ENCODE measurements at places on chromosomes 2 and 18.

DNA sequence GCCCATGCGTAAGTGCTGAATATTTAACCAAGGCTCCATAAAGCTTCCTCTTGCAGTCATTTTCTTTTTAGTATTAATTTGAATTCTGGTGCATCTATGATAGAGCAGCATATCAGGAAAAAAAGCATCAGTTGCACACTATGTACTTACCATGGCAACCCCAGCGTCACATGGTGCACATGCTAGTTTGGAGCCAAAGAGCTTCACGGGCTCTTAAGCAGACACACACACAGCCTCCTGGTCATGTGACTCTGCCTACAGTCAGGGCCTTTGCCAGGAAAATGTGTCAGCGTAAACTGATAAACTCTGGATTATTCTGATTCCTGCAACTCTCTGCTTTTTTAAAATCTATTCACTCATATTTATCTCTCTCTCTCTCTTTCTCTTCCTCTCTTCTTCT is 30.2 kb downstream of the NYAP2 start:
- DNase-seq = no peak

DNA sequence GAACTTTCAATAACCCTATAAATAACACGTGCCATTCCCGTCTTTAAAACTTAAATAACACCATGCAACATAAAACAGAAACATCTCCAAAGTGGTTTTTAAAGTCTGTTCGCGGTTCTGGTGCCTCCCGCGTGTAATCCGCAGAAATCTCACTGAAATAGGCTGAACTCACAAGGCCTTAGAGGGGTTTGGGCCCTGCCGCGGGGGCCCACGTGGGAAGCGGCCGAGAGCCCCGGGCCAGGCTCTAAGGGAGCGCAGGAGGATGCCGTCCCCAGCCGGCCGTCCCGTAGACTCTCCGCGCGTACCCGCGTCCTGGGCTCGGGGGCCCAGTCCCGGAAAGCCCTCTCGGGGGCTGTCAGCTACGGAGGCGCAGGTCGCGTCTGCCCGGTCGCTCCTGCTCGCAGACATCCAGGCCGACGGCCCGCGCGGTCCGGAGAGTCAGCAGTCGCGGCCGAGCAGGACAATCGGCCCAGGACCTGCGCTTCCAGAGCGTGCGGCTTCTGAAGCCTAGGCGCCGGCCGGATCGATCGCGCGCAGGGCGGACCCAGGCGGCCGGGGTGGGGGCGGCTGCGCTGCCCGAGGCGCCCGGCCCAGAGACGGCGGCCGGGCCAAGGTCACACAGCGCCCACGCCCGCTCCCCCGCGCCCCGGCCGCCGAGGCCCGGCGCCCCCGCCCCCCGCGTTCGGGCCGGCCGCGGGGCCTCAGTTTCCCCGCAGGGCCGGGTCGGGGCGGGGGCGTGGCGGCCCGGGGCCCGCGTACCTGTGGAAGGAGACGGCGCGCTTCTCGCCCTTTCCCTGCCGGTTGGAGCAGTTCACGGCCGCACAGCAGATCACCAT is 558 bp downstream of the THAP4 start:
- DNase-seq = peak; percentile 17

DNA sequence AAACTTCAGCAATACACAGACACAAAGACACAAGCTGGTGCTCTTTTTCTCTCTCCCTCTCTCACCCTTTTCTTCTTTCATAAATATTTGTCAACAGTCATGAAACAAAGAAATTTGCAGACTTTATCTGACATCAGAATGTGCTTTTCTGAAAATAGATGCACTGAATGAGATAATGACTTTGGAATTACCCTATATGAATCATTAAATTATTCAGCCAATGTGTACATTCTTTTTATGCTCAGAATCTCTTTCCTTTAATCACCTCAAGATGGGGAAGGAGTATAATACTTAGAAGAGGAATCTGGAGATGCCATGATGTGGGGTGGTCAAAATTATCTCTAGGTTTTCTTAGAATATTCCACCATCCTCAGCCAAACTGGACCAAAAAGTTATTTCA is 289.9 kb downstream of the LRRTM1 start:
- no peak for DNase-seq

- no peak for DNase-seq
These were observed 48.9 kb upstream of the TMEM177 start for GRCh38 chr2:119630121-119630520.

DNA sequence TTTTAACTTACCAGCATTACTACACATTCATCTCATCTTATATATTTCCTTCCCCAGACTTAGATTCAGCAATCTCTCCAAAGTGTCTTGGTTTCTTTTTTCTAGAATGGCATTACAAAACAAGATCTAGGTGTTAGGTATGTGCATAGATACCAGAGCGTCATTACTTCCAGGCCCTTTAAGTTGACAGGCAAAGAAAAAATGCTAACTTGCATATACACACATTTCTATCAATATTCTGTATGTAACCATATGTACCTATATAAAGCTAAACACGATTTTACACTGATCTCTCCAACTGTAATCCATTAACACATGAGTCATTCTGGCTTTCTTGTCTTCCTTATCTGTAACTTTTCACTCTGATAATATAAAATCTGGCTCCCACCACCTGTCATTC is 503.8 kb upstream of the NRXN1 start:
- no peak for DNase-seq

DNA sequence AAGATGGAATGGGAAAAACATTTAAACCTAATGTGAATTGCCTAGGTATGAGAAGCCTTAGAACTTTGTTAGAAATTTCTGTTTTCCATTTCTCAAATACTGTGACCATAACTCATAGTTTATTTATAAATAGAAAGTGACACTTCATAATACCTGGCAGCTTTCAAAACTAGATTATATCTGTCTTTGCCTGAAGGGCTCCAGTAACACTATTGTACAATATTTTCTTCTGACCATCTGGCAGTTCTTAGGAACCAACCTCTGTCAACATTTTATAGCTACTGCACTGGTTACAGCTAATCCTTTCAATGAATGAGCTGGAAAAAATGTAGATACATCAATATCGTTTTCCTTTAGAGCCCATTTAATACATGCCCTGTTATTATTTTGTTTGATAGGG is 237.4 kb downstream of the CAMKMT start:
- DNase-seq = no peak

DNA sequence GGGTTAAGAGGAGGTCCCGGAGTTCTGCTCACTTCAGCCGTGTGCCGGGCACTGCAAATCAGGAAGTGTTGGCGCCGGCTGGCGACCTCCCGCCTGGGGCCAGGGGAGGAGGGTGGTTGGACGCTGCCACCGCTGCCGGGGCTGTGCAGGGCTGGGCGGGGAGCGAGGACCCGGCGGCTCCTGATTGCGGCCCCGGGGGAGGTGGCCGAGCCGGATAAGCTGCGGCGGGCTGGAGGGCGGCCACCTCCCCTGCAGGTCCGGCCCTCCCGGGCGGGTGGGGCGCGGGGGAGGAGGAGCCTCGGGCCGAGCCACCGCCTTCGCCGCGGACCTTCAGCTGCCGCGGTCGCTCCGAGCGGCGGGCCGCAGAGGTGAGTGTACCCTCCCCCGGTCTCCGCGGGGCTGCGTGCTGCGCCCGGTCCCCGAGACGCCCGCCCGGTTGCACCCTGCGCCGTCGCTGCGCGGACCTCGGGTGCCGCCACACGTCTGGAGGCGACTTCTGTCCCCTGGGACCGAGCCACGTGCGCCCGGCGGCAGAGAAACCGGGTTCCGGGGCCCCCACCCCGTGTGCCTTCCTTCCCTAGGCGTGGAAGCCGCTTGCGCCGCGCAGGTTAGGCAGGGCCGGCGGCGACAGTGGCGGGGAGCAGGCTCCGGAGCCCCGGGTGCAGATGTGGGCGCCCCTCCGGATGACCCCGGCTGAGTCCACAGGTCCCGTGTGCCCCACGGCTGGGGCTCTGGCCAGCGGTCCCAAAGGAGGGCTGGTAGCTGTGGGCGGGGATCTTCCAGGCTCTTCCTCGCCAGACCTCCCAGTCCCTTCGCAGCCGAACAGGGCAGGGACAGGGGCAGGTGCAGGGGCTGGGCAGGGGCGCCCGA is at the start of gene STEAP3:
TSS of gene STEAP3 (plus strand) at position 314 of the 870 bp plus-strand sequence. CDS start 7,179 bp downstream, outside the sequence.
- no peak for DNase-seq
